ENCODE measurements at places on chromosomes 11 and 22. TPM values are rescaled to one million over a fixed set of nuclear protein-coding genes. Genes with fewer than 3 reads are reported as not detected.

ZNHIT2 gene
- 3.5 TPM for total RNA-seq

TST gene
- total RNA-seq, result 28.3 TPM

CWC15 gene
- total RNA-seq, result 53.6 TPM

TEX12 gene
- total RNA-seq, result 2.3 TPM

TIMP3 gene
- total RNA-seq, result 171 TPM

APOBEC3H gene
- not detected for total RNA-seq

HPX gene
- total RNA-seq, result 0.31 TPM

C11orf87 gene
- not detected for total RNA-seq

FZD4 gene
- total RNA-seq, result 59.5 TPM

SEC14L3 gene
- not detected for total RNA-seq

MN1 gene
- 27.0 TPM for total RNA-seq

OR51G1 gene
- not detected for total RNA-seq

TRPC6 gene
- 20.7 TPM for total RNA-seq

C11orf97 gene
- total RNA-seq, result not detected

BACE1-AS gene
- total RNA-seq, result 4.9 TPM

NLRP14 gene
- 0.21 TPM for total RNA-seq

OR51B5 gene
- not detected for total RNA-seq

ZDHHC5 gene
- 29.7 TPM for total RNA-seq

KCTD14 gene
- 2.9 TPM for total RNA-seq

OR52M1 gene
- not detected for total RNA-seq

HIC2 gene
- 6.5 TPM for total RNA-seq
